ENCODE measurements at places on chromosomes 2 and 18.

DNA sequence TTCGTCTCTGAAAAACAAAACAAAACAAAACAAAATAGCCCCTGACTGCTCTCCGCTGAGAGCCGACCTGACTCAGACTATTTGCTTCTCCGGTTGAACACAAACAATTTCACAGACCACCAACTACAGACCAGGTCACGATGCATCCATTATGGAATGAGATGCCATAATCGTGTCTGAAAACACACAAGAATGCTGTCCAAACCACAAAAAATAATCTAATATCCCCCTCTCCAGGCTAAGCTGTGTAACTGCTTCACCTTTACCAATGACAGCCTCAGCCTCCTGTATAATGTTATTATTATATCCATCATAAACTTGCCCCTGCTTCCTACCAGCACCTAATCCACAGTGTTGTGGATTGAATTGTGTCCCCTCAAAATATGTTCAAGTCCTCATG, 114.7 kb downstream of the DNAH6 start:
- DNase-seq = no peak

- DNase-seq = no peak
Observed at GRCh38 chr18:11767935-11768334, 78.9 kb downstream of the GNAL start.

DNA sequence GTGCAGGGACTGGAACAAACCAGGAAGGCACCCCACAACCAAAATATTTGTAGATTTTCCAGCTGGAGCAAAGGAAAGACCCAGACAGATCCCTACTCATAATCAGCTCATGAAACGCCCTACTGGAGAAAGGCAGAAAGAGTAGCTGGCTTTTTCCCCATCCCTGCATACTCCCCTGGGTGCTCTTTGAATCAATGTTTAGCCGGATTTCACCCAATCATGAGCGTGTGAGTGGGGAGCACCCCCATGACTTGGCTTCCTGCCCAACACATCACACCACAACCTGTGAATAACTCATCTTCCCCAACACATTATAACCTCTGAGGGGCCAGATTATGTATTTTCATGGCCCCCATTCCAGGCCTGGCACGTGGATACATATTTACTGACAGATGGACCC, 35.1 kb upstream of the SLC14A1 start:
- DNase-seq = peak; percentile 32

DNA sequence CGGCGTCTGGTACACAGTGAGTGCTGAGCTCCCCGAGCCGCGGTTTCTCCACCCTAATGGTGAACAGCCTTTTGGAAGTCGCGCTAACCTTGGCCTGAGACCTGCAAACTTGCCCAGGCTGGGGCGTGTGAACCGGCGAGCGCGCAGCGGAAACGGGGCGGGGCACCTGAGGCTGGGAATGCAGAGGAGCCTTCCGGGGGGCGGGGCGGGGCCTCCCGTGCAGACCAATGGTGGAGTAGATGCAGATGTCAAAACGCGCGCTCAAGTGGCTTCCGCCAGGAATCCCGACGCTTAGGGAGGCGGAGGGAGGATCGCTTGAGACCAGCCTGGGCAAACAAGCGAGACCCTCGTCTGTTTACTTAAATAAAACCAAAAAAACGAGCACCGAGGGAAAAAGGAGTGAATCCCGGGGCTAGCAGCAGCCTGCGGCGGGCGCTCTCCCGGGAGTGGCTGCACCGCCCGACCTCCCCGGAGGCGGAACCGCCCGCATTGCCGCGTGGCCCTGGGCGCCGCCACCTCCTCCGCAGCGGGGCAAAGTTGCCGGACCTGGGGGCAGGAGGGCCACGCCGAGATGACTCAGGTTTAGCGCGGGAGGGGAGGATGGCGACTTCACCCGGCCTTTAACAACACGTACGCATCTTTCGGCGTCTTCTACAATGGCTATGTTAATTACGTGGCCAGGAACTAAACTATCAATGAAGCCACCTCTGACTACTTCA, 2.2 kb upstream of the RRM2 start:
- peak; percentile 93 for DNase-seq

DNA sequence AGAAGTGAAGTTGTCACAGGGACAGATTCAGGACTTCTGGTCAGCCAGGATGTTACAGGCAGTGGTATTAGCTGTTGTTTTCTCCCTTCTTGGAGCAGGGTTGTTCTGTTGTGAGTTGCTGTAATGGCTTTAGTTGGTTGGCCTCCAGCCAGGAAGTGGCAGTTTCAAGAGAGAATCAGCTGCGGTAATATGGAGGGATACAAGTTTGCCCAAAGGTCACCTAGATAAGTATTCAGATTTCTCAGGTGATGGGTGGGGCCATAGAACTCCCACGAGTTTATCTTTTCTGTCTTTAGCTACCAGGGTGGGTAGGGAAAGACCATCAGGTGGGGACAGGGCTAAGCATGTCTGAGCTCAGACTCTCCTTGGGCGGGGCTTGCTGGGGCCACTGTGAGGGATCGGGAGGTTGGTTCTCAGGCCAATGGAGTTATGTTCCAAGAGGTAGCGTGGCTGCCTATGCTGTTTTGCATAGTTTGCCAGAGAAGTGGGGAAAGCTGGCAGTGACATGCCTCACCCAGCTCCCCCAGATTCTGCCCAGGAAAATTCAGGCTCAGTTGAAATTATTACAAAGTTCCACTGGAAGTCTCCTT, 640.4 kb upstream of the CHAC2 start:
- DNase-seq = no peak

GRCh38 chr18:13587477-13587876, 138.9 kb downstream of the FAM210A start:
- DNase-seq = no peak

- no peak for DNase-seq
Observed at GRCh38 chr2:152542337-152542994, 174.8 kb downstream of the PRPF40A start.

GRCh38 chr2:120123090-120123489, 100.1 kb downstream of the TMEM185B start:
- DNase-seq = no peak

DNA sequence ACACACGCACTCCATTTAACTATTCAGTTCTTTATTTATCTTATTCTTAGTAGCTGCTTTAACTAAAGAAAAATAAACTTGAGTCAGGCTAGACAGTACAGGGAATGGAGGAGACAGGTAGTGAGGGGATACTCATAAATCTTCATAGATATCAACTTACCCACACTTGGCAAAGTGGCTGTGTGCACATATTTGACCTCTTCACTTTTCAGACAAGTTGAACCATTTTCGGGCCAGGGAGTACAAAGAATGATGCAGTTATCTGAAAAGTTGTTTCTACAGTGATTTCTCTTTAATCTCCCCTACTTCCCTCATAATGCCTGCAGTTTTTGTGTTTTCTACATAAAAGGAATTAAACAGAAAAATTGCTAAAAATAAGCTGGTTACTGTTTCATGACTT, 307.5 kb downstream of the GULP1 start:
- DNase-seq = no peak

GRCh38 chr2:147910990-147911473, 66.2 kb downstream of the ACVR2A start:
- DNase-seq = no peak

GRCh38 chr2:134897932-134898331, 20.7 kb upstream of the CCNT2 start:
- DNase-seq = no peak

DNA sequence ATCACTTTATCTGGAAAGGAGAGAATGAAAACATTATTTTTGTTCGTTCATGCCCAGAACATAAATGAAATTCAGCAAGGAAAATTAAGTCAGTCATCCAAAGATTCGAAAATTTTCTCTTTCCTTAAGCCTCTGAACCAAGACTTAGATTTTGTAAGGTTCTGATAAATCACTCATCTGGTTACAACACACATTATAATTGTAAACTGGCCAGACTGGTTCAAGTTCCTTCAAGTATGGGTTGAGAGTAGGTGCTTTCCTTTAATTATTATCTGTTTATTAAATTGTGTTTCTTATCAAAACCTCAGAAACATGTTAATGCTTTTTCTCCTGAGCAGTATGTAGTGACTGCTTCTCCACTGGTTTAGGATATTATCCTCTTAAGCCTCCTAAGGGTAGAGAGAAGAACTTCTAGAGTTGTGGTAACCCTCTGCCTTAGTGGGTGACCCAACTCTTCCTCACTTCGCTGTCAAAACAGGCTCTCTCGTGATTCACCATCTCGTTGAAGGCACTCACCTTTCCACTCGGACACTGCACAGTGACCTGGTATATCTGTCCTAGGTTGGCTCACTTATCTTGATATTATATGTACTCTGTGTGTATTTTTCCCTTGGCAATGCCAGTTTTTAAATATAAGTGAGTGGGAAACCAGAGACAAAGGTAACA, 325.9 kb downstream of the PAX3 start:
- DNase-seq = no peak

GRCh38 chr2:159759577-159759976, 38.4 kb downstream of the CD302 start:
- DNase-seq = no peak

- DNase-seq = no peak
Observed at GRCh38 chr2:52611759-52612158, 1155.8 kb upstream of the CHAC2 start.

- no peak for DNase-seq
Observed at GRCh38 chr18:37937287-37937686, 371.7 kb upstream of the CELF4 start.

DNA sequence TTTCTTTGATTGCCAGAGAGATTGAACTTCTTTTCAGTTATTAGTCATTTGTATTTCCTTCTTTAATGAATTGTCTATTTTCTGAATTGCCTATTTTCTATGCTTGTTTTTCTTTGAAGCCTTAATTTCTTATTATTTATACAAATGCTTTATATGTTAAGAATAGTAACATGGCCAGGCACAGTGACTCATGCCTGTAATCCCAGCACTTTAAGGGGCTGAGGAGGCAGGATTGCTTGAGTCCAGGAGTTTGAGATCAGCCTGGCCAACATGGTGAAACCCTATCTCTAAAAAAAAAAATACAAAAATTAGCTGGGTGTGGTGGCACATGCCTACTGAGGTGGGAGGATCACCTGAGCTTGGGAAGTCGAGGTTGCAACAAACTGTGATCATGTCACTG, 4.7 kb upstream of the RAB11FIP5 start:
- no peak for DNase-seq

DNA sequence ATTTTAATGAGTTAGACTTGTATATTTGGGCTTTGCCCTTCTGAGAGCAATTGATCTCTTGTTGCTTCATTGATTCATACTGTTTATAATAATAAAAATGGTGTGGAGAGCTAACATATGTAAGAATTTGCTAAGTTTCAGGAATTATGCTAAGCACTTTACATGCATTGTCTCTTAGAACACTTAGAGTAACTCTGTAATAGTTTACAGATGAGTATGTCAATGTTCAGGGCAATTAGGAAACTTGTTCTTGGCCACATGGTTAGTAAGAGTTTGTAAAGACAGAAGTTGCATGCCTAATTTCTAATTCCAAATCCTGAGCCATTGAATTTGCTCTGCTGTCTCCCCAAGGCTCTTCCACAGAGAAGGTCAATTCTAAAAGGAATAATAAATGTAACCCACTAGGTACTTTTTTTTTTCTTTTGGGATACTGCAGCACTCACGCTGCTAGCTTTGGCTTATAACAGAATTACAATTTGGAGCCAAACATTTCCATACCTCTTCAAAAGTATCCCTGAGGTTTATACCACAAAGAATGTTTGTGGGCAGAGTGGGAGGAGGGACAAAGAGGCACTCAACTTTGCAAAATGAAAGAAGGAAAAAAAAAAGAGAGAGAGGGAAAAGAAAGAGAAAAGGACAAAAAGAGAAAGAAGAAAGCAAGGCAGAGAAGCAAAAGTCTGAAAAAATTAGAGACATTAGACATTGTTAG, 232.4 kb downstream of the CALCRL start:
- no peak for DNase-seq

- DNase-seq = no peak
Observed at GRCh38 chr2:230938098-230938497, 13.1 kb upstream of the GPR55 start.

- no peak for DNase-seq
Observed at GRCh38 chr2:162012565-162013058, 61.4 kb downstream of the DPP4 start.

- DNase-seq = peak; percentile 12
Observed at GRCh38 chr18:70454704-70455322, 166.0 kb downstream of the SOCS6 start.

GRCh38 chr2:27407798-27408491, 1.4 kb downstream of the PPM1G start:
- no peak for DNase-seq

DNA sequence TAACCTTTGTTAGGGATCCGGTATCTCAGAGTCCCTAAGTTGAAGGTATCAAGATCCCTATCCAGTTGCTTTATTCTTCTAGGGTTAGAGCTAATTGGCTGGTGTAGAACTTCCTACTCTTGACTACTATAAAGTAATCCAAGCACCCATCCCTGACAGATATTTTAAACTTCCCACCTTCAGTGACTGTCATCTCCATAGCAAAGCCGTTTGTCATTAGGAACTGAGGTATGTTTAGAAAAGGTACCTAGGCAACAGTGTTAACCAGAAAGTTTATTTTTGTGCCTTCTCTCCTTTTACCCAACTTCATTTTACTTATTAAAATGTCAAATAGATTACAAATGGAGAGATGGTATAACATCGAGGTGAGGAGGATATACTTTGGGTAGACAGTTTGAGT, 4.5 kb downstream of the FAM117B start:
- no peak for DNase-seq

- DNase-seq = no peak
Observed at GRCh38 chr18:14074187-14074586, 58.0 kb downstream of the ZNF519 start.

- no peak for DNase-seq
Observed at GRCh38 chr2:28227498-28227897, 165.2 kb upstream of the FOSL2 start.

GRCh38 chr18:23377669-23378301, 75.3 kb upstream of the RIOK3 start:
- DNase-seq = no peak

- no peak for DNase-seq
Observed at GRCh38 chr2:9696731-9697130, 65.9 kb upstream of the YWHAQ start.

DNA sequence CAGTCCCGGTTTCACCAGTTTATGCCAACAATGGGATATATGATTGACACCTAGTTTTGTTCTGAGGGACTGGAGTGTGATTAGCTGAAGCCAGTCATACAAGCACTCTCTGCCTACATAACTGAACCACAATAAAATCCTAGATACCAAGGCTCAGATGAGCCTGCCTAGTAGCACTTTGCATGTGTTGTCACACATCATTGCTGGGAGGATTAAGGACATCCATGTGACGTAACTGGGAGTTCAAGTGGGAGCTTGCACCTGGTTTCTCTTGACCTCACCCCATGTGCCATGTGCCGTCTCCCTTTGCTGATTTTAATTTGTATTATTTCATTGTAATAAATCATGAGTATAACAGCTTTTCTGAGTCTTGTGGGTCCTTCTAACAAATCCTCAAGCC, 90.3 kb downstream of the TMEM163 start:
- DNase-seq = no peak

DNA sequence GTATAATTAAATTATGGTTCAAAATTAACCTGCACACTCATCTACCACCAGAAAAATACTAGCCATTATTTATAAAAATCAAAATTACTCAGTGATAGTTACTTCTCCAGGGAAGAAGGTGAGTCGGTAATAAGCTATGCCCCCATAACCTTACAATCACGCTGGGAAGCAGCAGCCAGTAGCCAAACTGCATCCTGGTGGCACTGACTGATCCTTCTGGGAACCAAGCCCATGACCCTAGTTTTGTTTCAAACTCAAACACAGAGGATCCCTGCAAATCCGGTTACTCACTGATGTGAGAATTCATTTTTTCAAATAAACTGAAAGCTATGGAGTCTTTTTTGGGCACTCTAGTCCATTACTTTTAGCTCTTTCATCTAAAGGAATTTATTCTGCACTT, 88.2 kb upstream of the VWC2L start:
- no peak for DNase-seq

GRCh38 chr2:121648206-121649148, 785 bp downstream of the CLASP1 start:
- peak; percentile 31 for DNase-seq

Measured in stimulated activated CD4-positive, alpha-beta T cell treated with anti-CD3 and anti-CD28 coated beads, TNF-alpha, amount 100 ng/mL, for 24 hours (primary cell).